ENCODE measurements at places on chromosomes 12 and 14.

- H3K4me3 ChIP-seq: no peak overlapping the region
- no peaks in the 10 kb centered on the region for H3K27me3 ChIP-seq
These were observed 150.3 kb downstream of the DAD1 start for GRCh38 chr14:22438742-22439141.

DNA sequence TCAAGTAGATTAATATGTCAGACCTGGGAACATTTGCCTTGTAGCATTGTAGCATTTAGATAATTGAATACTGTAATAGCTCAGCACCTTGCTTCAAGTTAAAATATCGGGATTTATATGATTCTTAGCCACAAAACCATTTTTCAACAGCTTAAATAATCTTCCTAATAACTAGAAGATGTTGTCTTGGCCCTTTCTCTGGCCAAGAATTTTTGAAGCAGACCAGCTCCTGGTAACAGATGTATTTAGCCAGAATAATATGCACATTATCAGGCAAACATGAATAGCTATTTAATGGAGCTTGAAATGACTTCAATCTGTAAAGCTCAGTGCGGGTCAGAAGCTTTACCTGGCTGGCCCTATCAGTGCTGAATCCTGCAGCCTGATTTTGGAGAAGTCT, 913.1 kb downstream of the AACS start:
- no peaks in the 10 kb centered on the region for H3K27me3 ChIP-seq
- no peak overlapping the region for H3K4me3 ChIP-seq
- no peak for DNase-seq
- H3K27ac ChIP-seq: no peak overlapping the region
- no peaks in the 10 kb centered on the region for H3K36me3 ChIP-seq
- peaks cover 4% of the 10 kb centered on the region for H3K4me1 ChIP-seq

GRCh38 chr14:95121911-95122620, 35.3 kb downstream of the DICER1 start:
- H3K27me3 ChIP-seq: no peaks in the 10 kb centered on the region
- DNase-seq: no peak
- H3K36me3 ChIP-seq: peaks cover 93% of the 10 kb centered on the region
- H3K4me3 ChIP-seq: no peak overlapping the region
- no peak overlapping the region for H3K27ac ChIP-seq

- no peaks in the 10 kb centered on the region for H3K27me3 ChIP-seq
- no peak overlapping the region for H3K27ac ChIP-seq
- H3K4me1 ChIP-seq: no peaks in the 10 kb centered on the region
- H3K4me3 ChIP-seq: no peak overlapping the region
- no peaks in the 10 kb centered on the region for H3K36me3 ChIP-seq
These were observed 345.2 kb upstream of the FKBP4 start for GRCh38 chr12:2449586-2449985.
